ENCODE measurements at places on chromosomes 3 and 15. TPM values are rescaled to one million over a fixed set of nuclear protein-coding genes. Genes with fewer than 3 reads are reported as not detected.
A peak's percentile ranks its signal among the peaks of the same experiment; 100 is the strongest.

- no peak overlapping the region for H3K4me3 ChIP-seq
- no peaks in the 10 kb centered on the region for H3K4me1 ChIP-seq
- H3K27me3 ChIP-seq = peaks cover 29% of the 10 kb centered on the region
- DNase-seq = no peak
- H3K27ac ChIP-seq = no peak overlapping the region
These were observed 2.6 kb upstream of the CHST13 start for GRCh38 chr3:126521122-126521891.

GRCh38 chr15:94040541-94041248, 190.7 kb upstream of the MCTP2 start:
- H3K27me3 ChIP-seq = no peaks in the 10 kb centered on the region
- peaks cover 44% of the 10 kb centered on the region for H3K4me1 ChIP-seq
- H3K4me3 ChIP-seq = no peak overlapping the region
- H3K36me3 ChIP-seq = no peaks in the 10 kb centered on the region
- H3K27ac ChIP-seq = no peak overlapping the region

GRCh38 chr15:88803920-88804247, 648 bp downstream of the ACAN start:
- no peaks in the 10 kb centered on the region for H3K36me3 ChIP-seq
- H3K27ac ChIP-seq = no peak overlapping the region
- H3K4me1 ChIP-seq = peaks cover 19% of the 10 kb centered on the region

GRCh38 chr15:32819448-32819847, 101.6 kb downstream of the GREM1 start:
- H3K4me1 ChIP-seq = peaks cover 66% of the 10 kb centered on the region
- peaks cover 24% of the 10 kb centered on the region for H3K36me3 ChIP-seq
- H3K27ac ChIP-seq = peak overlapping the region; percentile 94
- DNase-seq = no peak
- no peaks in the 10 kb centered on the region for H3K27me3 ChIP-seq

GRCh38 chr3:111692593-111693552, 97.7 kb upstream of the ZBED2 start:
- H3K36me3 ChIP-seq = no peaks in the 10 kb centered on the region
- no peak overlapping the region for H3K27ac ChIP-seq
- peaks cover 73% of the 10 kb centered on the region for H3K4me1 ChIP-seq
- no peaks in the 10 kb centered on the region for H3K27me3 ChIP-seq
- H3K4me3 ChIP-seq = no peak overlapping the region

The KBTBD12 gene
- not detected for total RNA-seq

- H3K27me3 ChIP-seq = no peaks in the 10 kb centered on the region
- H3K36me3 ChIP-seq = peaks cover 8% of the 10 kb centered on the region
- no peak for DNase-seq
- no peak overlapping the region for H3K4me3 ChIP-seq
- peaks cover 23% of the 10 kb centered on the region for H3K4me1 ChIP-seq
These were observed 12.4 kb downstream of the CLDN11 start for GRCh38 chr3:170431054-170431453.

DNA sequence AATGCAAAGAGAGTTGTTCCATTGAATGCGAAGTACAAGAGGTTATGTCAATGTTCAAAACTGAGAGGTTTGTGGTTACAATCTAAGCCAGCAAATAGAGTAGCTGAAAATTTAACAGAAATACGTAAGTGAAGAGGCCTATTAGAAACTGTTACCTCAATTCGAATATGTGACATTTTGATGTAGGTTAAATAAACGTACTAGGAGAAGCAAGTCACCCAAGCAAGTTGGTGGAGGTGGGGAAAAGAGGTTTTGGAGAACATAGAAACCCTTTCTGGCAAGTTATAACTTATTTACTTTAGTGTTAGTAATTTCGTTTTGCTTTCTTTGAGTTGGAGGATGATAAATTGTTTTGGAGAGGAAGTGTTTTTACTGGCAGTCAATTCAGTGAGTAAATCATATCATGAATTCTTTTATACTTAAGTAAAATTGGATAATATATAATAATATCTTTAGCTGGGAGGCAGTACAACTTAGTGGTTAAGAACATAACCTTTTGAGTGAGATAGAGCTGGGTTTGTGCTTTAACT, 91.2 kb upstream of the NAALADL2 start:
- no peak overlapping the region for H3K4me3 ChIP-seq
- no peaks in the 10 kb centered on the region for H3K27me3 ChIP-seq
- peaks cover 9% of the 10 kb centered on the region for H3K4me1 ChIP-seq
- DNase-seq = no peak

The PLSCR4 gene
- 13.9 TPM for total RNA-seq

DNA sequence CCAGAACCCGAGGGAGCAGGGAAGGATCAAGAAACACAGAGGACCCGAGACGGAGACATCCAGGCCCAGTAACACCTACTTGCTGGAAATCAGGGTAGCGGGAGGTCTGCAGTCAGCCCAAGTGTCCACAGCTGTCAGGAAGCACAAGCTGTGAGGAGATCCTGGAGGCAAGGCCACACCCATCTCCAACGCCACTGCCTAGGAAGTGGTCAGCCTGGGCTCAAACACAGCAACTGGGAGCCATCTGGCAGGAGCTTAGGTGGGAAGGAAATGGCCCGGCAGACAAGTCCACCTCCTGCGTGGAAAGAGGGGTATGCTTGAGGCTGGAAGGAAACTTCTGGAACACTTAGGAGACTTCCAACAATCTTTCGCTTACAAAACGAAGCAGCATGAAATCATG, 407.1 kb downstream of the VPS13C start:
- H3K4me3 ChIP-seq = no peak overlapping the region
- DNase-seq = no peak
- no peaks in the 10 kb centered on the region for H3K27me3 ChIP-seq
- H3K4me1 ChIP-seq = no peaks in the 10 kb centered on the region
- no peak overlapping the region for H3K27ac ChIP-seq
- H3K36me3 ChIP-seq = no peaks in the 10 kb centered on the region

DNA sequence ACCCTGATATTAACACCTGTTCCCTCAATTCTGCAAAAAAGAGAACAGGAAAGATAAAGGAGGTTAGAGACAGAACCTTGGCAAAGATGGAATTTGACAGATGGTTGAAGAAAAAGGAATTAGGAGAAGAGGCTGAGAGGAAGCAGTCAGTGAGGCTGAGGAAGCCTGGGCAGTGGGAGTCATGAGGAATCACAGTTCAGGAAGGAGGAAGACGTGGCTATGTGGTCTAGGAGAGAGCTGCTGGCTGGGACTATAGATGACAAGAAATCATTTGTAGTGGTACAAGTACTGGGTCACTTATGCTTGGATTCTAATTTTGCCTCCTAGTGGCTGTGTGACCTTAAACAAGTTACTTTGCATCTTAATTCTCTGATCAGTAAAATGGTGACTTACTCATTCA, 49.0 kb downstream of the LARS2 start:
- H3K4me3 ChIP-seq = no peak overlapping the region
- no peak overlapping the region for H3K27ac ChIP-seq
- peaks cover 14% of the 10 kb centered on the region for H3K4me1 ChIP-seq
- H3K27me3 ChIP-seq = no peaks in the 10 kb centered on the region

The PP2D1 gene
- total RNA-seq = not detected

GRCh38 chr3:30596152-30596551, 10.2 kb upstream of the TGFBR2 start:
- H3K4me1 ChIP-seq = peaks cover 34% of the 10 kb centered on the region
- peak; percentile 43 for DNase-seq

The ZNF106 gene
- 57.3 TPM for total RNA-seq

DNA sequence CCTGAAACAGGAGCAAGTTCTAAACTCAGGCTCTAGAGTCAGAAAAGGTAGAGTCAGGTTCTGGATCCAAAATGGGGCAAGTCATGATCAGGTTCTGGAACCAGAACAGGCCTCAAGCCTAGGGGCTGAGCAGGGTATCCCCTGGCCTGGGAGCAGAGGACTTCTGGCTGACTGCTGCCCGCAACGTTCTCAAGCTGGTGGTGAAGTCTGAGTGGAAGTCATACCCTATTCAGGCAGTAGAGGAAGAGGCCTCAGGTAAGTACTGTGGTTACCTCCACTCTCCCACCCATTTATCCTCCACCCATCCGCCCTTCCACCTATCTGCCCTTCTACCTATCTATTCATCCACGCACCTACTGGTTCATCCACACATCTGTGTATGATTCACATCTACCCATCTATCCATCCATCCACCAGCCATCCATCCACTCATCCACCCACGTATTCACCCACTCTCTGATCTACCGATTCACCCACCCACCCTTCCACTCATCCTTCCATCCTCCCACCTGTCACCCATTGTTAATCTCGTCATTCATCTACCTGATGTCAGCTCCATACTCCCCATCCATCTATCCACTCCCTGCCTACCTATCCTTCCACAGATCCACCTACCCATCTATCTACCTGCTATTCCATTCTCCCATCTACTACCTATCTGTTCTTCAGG, 8.7 kb downstream of the TTLL3 start:
- no peak overlapping the region for H3K27ac ChIP-seq
- H3K27me3 ChIP-seq = no peaks in the 10 kb centered on the region
- no peaks in the 10 kb centered on the region for H3K4me1 ChIP-seq
- no peaks in the 10 kb centered on the region for H3K36me3 ChIP-seq
- H3K4me3 ChIP-seq = no peak overlapping the region

- H3K27ac ChIP-seq = no peak overlapping the region
- H3K4me3 ChIP-seq = no peak overlapping the region
- H3K36me3 ChIP-seq = no peaks in the 10 kb centered on the region
- DNase-seq = no peak
- H3K27me3 ChIP-seq = no peaks in the 10 kb centered on the region
- peaks cover 29% of the 10 kb centered on the region for H3K4me1 ChIP-seq
These were observed 97.4 kb upstream of the PLXND1 start for GRCh38 chr3:129703913-129704312.

The ATP13A5 gene
- not detected for total RNA-seq

DNA sequence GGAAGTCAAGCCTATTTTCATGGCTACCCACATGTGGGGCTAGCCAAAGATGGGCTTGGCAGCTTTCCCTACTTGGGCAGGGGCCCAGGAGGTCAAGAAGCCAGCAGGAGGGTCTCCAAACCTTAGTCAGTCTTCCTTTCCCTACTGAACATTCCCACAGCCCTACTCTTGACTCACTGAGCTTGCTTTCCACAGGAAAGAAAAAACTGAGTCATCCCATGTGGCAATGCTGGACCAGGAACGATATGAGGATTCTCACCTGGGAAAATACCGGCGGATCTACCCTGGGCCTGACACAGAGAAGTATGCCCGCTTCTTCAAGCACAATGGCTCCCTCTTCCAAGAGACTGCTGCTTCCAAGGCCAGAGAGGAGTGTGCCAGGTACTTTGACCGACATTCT, 3.7 kb upstream of the NGRN start:
- H3K27me3 ChIP-seq = peaks cover 2% of the 10 kb centered on the region
- H3K27ac ChIP-seq = no peak overlapping the region
- no peak overlapping the region for H3K4me3 ChIP-seq
- peaks cover 28% of the 10 kb centered on the region for H3K4me1 ChIP-seq
- peaks cover 9% of the 10 kb centered on the region for H3K36me3 ChIP-seq

GRCh38 chr3:149233323-149233722, 11.7 kb upstream of the CP start:
- no peak overlapping the region for H3K4me3 ChIP-seq
- no peak overlapping the region for H3K27ac ChIP-seq
- H3K4me1 ChIP-seq = no peaks in the 10 kb centered on the region
- H3K27me3 ChIP-seq = no peaks in the 10 kb centered on the region
- no peaks in the 10 kb centered on the region for H3K36me3 ChIP-seq

DNA sequence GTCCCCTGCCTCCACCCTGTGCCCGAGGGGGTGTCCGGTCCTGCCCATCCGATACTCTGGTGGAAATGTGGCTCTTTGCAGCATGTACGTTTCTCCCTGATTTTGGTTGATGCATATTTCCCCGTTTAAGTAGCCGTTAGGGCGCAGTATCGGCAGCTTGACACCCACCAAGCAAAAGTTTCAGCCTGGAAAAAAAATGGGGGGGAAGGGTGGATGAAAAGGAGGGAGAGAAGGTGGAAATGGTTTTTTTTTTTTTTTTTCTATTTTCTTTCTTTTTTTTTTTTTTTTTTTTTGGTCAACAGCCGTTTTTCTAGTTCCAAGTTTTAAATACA, 1.3 kb downstream of the RAP2B start:
- H3K27me3 ChIP-seq = peaks cover 5% of the 10 kb centered on the region
- peaks cover 58% of the 10 kb centered on the region for H3K4me1 ChIP-seq
- DNase-seq = no peak
- peak overlapping the region; percentile 99 for H3K4me3 ChIP-seq
- H3K27ac ChIP-seq = peak overlapping the region; percentile 90
- peaks cover 44% of the 10 kb centered on the region for H3K36me3 ChIP-seq

- no peak overlapping the region for H3K4me3 ChIP-seq
- no peak overlapping the region for H3K27ac ChIP-seq
- no peaks in the 10 kb centered on the region for H3K27me3 ChIP-seq
These were observed 143.5 kb upstream of the SOX2 start for GRCh38 chr3:181568248-181568647.

DNA sequence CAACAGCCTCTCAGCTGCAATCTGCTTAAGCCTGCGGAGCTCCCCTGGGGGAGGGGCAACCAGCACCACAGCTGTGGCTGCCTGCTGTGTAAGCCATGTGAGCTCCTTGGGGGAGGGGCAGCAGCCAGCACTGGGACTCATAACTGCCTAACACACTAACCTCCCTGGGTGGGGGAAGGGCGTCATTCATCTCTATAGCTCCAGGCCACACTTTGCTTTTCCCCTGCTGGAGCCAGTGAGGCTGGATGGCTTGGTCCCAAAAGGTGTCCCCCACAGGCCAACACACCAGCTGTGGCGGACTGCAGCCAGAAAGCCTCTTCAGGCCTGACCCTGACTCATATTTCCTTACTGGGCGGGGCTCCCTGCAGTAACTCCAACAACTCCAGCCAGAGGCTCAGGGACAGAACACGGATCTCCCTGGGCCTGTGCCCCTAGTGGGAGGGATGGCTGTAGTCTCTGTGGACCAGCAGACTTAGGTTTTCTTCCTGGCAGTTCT, 129.8 kb downstream of the PPM1L start:
- H3K36me3 ChIP-seq = no peaks in the 10 kb centered on the region
- H3K27me3 ChIP-seq = peaks cover 2% of the 10 kb centered on the region
- H3K4me3 ChIP-seq = no peak overlapping the region
- no peak overlapping the region for H3K27ac ChIP-seq
- DNase-seq = no peak

DNA sequence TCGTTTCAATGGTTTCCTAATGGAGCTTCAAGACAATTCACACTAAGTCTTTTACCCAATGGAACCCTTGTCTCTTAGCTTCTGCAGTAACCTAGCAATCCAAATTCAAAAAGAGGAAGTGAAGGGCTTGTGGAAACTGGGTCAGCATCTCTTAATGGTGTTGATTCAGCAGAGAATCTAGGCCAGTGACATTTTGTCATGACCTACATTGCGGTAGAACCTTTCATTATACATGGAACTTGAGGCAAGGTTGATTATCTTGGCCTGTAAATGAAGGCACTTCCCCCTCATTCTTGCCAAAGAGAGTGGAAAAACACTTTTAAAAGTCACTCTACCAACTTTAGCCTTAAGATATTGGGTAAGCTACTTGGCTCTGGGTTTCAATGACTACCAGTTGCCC, 42.8 kb downstream of the C2CD4B start:
- no peak overlapping the region for H3K27ac ChIP-seq
- peaks cover 30% of the 10 kb centered on the region for H3K4me1 ChIP-seq
- no peak overlapping the region for H3K4me3 ChIP-seq

DNA sequence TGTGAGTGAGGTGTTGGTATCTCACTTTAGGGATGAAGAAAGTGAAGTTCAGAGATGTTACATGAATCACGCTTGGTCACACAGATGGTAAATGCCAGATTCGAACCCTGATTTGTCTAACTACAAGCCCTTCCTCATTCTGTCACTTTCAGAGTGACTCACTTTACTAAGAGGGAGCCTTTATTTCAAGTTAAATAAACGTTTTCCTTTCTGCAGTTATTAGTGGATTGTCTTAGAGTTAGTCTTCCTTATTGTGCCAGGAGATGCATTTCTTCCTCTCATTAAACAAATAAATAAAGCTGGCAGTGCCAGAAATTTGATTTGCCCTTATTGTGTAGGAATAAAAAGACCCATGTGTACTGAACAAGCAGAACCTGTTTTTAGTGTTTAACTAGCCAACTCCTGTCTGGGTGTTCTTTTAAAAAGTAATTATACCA, 162.5 kb downstream of the AKAP13 start:
- H3K36me3 ChIP-seq = peaks cover 35% of the 10 kb centered on the region
- no peak for DNase-seq
- no peak overlapping the region for H3K27ac ChIP-seq
- H3K4me3 ChIP-seq = no peak overlapping the region

Measured in HFFc6 (cell line).